ENCODE measurements at places on chromosomes 16 and 17.

DNA sequence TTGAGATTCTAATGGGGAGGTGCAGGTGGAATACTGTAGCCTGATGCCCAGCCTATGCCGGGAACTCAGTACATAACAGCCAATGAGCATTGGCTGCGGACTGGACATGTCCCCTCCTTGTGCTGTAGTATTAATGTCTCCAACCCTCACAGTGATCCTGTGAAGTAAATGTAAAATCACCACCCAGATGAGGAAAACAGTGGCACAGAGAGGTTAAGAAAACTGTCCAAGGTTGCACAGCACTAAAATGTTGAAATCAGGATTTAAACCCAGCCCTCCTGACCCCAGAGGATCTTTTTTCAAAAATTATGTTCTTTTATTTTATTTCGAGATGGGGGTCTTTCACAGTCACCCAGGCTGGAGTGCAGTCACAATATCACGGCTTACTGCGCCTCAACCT lies 7.9 kb downstream of the NLRC5 start:
- no peak for DNase-seq

GRCh38 chr17:34710226-34710625 lies 130.8 kb downstream of the TMEM132E start:
- no peak for DNase-seq

GRCh38 chr16:77212741-77213541 lies 13.7 kb downstream of the SYCE1L start:
- DNase-seq: no peak

DNA sequence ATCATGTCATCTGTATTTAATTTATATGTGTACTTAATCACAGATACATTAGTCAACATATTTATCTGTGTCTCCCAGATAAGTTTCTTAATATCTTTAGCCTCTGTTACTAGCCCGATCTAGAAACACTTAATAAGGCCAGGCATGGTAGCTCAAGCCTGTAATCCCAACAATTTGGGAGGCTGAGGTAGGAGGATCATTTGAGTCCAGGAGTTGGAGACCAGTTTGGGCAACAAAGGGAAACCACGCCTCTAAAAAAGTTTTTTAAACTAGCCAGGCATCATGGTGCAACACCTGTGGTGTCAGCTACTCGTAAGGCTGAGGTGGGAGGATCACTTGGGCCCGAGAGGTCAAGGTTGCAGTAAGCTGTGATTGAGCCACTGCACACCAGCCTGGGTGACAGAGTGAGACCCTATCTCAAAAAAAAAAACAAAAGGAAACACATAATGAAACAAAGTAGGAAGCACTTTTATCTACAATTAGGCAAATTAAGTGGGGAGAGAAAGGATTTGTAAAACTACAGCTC lies 9.4 kb downstream of the SKA2 start:
- DNase-seq: no peak

GRCh38 chr17:8913091-8913490 lies 45.6 kb upstream of the PIK3R6 start:
- DNase-seq: no peak

GRCh38 chr17:49694847-49695697 lies 12.7 kb downstream of the SLC35B1 start:
- DNase-seq: peak; percentile 5

DNA sequence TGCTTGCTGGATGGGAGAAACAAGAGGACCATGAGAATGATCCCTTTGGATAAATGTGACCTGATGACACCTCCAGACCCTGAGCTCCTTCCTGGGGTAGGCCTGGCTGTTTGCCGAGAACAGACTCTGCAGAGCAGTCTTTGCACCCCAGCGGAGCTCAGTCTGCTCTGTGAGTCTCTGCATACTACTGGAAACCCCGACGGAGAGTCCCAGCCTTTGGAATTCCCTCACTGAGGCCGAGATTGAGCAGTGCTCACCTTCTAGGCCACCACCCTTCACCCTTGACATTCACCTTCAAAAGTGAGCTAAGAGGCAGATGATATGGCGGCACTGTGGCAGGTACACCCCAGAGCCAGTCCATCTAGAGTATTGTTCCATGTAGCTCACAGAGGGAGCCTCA lies 172.2 kb upstream of the CDH13 start:
- no peak for DNase-seq

DNA sequence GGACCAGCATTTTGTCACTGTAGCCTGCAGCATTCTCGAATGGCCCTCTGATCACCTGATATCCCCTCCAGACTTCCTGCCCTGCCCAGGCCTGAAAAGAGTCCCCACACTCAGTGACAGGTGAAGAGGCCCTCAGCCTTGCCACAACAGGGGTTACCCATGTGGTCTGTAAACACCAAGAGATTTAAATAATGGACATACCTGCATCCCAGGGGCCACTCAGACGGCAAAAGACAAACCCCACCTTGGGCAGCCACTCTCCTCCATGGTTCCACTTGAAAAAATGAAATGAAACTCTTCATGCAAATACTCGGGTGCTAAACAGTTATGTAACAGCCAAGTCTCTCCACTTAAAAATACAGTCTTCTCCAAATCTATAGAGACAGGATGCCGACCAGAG lies 22.9 kb upstream of the PECAM1 start:
- no peak for DNase-seq

DNA sequence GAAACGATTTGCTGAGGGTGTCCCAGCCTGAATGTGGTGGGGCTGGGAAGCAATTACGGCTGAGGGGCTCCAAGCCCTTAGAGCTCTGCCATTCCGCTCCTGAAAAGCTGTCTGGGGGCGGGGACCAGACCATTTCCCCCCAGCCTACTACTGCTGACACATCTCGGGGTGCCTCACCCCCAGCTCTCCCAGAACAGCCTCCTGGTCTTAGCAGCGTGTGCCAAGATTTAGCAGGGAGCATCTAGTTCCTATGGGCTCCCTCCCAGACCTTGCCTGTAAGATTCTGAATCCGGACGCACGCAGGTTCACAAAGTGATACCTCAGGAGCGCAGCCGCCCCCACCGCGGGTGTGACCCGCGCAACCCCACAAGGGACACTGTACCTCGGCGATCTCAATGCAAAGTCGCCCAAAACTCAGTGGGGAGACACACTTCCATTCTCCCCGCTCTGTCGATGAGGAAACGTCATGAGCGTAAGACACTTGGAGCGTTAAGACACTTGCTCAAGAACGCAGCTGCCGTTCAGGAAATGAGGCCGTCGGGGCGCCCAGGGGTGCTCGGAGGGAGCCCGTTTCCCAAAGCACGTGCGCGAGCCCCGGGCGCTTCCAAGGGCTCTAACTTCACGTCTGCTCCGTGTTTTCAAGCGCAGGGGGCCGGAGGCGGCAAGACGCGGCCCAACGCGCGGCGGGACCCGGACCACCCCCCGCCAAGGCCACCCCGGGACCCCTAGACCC lies 629 bp downstream of the GEMIN4 start:
- DNase-seq: no peak

DNA sequence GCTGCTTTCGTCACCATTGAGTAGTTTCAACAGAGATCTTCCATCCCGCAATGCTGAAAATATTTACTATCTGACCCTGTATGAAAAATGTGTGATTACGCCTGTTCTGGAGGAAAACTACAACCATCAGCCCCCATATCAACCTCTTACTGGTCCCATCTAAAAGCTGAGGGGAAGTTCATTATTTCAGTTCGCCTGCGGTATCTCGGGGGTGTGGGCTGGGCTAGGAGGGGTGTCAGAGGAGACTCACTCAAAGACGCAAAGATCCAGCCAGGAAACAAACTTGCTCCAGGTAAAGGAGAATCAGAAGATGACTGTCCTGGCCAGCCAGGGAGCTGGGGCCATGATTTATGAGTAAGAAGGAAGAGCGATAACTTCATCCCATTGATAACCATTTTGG lies 13.7 kb downstream of the CACNG1 start:
- no peak for DNase-seq

DNA sequence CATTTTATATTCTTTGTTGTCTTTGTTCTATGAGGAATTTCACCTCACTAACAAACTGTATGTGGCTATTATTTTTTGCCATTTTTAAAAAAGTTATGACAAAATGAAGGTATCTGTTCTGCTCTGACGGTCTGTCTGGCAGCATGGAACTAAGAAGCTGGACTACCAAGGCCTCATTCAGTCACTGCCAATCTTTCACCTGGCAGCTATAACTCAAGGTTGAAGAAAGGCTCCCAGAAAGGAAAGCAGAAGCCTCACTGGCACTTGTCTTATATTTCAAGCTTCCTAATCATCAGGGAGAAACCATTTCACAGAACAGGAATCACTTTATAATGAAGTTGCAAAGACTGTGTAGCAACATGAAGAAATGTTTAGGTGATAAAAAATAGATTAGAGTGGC lies 18.7 kb upstream of the SLC6A4 start:
- DNase-seq: no peak

DNA sequence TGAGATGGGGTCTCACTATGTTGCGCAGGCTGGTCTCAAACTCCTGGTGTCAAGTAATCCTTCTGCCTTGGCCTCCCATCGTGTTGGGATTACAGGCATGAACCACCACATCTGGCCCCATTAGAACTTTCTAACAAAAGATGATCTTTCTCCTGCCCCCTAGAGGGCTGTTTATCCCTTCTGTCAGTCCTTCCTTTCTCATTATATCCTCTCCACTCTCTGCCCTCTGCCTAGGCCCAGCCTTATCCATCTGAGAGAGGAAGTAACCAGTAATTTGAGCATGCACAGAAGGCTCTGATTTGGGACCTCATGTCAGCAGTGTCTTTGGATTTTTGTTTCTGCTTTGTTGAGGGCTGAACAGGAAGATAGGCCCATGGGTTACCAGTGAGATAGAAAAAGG lies 4.4 kb upstream of the DHX40 start:
- no peak for DNase-seq

GRCh38 chr17:75428543-75429469 lies 23.3 kb upstream of the GRB2 start:
- DNase-seq: no peak

DNA sequence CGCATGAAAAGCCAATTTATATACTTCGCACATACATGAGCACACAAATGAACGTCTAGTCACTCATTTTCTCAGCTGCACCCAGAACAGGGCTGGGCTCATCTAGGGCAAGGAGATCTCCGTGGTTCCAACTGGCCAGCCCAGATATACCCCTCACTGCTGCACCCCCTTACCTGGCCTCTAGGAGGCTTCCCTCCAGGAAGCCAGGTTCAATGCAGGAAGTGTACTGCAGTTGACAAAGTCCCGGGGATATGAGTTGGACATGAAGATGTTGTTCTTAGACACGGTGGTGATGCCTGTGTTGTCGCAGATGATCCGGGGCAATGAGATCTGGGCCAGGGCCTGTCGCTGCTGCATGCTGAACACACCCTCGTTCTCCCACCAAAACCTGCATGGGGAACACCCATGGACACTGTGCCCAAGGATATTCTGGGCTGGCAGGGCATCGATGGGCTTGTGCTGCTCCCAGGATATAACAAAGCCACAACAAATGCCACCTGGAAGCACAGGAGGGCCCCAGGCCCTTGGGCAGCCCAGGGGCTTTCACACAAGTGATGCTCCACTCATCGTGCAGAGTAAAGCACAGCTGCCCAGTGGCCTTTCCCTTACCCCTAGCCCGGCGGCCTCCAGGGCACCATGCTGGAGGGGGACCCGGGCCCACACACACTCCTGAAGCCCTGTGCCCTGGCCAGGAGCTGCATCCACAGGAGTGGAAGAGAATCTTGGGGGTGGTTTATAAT lies 10.1 kb downstream of the MPO start:
- DNase-seq: no peak

- DNase-seq: peak; percentile 17
These were observed 26.9 kb upstream of the SPATA32 start for GRCh38 chr17:45288825-45289224.

- DNase-seq: peak; percentile 29
These were observed 814 bp upstream of the RUNDC3A start for GRCh38 chr17:44307387-44308186.

- DNase-seq: no peak
These were observed 2.7 kb downstream of the TBCD start for GRCh38 chr17:82754297-82755208.

- DNase-seq: no peak
These were observed 878 bp downstream of the HEXIM1 start for GRCh38 chr17:45149037-45149668.

GRCh38 chr17:51132964-51133319 lies 12.3 kb upstream of the SPAG9 start:
- no peak for DNase-seq

DNA sequence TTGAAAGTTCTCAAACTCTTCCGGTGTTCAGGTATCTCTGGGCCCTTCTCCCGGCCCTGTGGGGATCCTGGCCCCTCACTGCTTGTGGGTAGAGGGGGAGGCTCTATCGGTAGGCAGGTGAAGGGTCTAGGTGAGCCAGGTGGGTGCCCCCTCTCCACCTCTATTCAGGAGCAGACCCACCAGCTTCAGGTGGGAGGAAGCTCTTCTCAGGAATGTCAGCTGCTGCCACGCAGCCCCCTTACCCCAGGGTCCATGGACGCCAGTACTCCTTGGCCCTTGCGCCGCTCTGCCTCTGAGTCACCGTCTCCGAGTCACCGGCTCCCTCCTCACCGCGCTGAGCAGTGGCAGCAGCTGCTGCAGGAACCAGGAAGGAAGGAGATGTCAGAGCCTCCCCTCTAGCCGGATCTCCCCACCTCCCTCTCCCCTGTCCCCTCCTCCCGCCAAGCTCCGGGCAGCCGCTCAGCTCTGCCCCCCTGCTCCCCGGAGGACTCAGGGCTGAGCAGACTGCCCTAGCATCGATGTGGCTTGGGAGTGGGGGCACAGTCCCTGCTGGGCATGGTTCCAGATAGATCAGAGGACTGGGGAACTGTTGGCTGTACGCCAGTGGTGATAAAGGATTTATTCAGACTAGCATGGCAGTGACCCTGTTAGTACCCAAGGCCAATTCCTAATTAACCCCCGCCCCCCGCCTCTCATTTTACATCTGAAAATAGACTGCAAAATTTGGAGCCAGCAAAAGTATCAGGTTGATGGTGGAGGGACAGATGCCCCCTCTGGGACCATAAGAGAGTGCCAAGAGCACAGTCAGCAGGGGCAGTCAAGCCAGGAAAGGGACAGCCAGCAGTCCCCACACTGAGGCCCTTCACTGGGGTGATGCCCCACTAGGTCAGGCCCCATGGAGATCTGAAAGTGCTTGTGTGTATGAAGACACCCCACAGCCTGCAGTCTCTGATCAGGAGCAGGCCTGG lies at the start of gene OSBPL7:
TSS of gene OSBPL7 (minus strand) at position 371 of the 968 bp plus-strand sequence. CDS start 1,516 bp downstream, outside the sequence.
- no peak for DNase-seq

- no peak for DNase-seq
These were observed 12.0 kb upstream of the KCNJ18 start for GRCh38 chr17:21680366-21680765.
